ENCODE measurements at places on chromosomes 12 and 14. TPM values are rescaled to one million over a fixed set of nuclear protein-coding genes. Genes with fewer than 3 reads are reported as not detected.

DNA sequence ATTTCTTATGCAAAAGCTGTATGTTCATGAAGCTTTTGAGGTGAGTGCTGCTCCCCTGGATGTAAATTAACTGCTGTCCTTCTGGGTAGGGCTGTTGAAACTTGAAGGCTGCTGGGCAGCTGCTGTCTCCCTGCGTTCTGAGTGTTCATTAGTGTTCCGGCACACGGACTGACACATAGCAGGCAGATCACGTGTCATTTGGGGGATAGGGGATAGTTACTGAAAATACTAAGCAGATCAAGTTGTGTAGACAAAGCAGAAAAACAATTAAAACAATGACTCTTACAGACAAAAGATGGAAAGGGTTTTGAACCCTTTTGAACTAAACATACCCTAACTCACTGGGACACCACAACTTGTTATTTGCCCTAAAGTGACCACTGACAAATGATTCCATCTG, 82.5 kb downstream of the PRICKLE1 start:
- H3K27ac ChIP-seq, result no peak overlapping the region
- H3K27me3 ChIP-seq, result no peaks in the 10 kb centered on the region
- no peak overlapping the region for H3K4me3 ChIP-seq
- no peak for DNase-seq

DNA sequence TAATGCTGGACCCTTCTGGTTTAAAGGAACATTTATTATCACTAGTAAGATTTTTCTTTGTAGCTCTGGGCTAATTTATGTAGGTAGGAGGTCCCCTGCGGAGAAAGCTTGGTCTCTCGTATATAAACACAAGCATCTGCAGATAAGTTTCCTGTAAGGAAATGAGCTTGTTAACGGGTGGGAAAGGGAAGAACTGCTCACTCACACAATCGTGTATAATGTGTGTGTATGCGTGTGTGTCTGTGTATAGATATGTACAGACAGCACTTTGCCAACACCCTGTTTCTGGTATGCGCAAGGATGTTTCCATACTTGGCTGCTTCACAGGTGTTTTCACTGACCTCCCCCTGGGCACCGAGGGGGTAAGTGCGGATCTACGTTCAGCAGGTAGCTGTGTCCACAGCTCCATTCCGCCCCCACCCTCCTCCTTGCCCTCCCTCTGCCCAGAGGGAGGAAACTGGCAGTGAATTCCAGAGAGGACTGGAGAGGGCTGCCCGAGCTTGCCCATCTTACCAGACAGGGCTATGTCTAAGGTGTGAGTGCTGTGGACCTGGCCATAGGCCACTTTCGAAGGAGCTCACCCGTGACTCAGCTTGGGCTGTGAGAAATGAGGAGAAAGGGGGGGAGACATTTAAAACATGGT, 65.2 kb downstream of the NINJ2 start:
- H3K27ac ChIP-seq, result no peak overlapping the region
- H3K4me1 ChIP-seq, result no peaks in the 10 kb centered on the region
- H3K27me3 ChIP-seq, result peaks cover 7% of the 10 kb centered on the region
- no peaks in the 10 kb centered on the region for H3K36me3 ChIP-seq

GRCh38 chr12:102816816-102817434, 100.1 kb downstream of the PAH start:
- no peak overlapping the region for H3K27ac ChIP-seq
- no peaks in the 10 kb centered on the region for H3K36me3 ChIP-seq
- H3K4me3 ChIP-seq, result no peak overlapping the region
- H3K27me3 ChIP-seq, result peaks cover 18% of the 10 kb centered on the region
- peak; percentile 69 for DNase-seq

DNA sequence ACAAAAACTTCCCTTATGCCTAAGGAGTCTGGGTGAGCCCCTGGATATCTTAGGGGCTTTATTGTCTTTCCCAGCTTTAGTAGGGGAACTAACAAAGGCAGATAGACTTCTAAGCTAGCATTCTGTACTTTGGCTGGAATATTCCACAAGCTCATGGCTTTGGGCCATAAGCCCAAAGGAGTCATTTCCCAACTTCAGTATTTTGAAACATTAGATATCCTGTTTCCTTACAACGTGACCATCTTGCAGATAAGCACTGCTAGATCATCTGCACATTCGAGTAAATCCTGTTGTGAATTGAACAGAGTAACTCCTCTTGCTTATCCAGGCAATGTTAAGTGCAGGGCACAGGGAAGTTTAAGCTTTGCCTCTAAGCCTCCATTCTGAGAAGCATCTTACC, 70.6 kb upstream of the ACTN1 start:
- no peak for DNase-seq
- no peaks in the 10 kb centered on the region for H3K27me3 ChIP-seq
- peaks cover 25% of the 10 kb centered on the region for H3K4me1 ChIP-seq
- H3K4me3 ChIP-seq, result no peak overlapping the region

- no peak overlapping the region for H3K27ac ChIP-seq
- no peak for DNase-seq
- no peaks in the 10 kb centered on the region for H3K4me1 ChIP-seq
- no peak overlapping the region for H3K4me3 ChIP-seq
Observed at GRCh38 chr14:100058777-100059437, 6.3 kb upstream of the EVL start.

GRCh38 chr12:64383675-64384074, 6.9 kb downstream of the C12orf56 start:
- no peak overlapping the region for H3K4me3 ChIP-seq
- no peak overlapping the region for H3K27ac ChIP-seq
- H3K27me3 ChIP-seq, result no peaks in the 10 kb centered on the region
- no peak for DNase-seq
- H3K36me3 ChIP-seq, result no peaks in the 10 kb centered on the region

DNA sequence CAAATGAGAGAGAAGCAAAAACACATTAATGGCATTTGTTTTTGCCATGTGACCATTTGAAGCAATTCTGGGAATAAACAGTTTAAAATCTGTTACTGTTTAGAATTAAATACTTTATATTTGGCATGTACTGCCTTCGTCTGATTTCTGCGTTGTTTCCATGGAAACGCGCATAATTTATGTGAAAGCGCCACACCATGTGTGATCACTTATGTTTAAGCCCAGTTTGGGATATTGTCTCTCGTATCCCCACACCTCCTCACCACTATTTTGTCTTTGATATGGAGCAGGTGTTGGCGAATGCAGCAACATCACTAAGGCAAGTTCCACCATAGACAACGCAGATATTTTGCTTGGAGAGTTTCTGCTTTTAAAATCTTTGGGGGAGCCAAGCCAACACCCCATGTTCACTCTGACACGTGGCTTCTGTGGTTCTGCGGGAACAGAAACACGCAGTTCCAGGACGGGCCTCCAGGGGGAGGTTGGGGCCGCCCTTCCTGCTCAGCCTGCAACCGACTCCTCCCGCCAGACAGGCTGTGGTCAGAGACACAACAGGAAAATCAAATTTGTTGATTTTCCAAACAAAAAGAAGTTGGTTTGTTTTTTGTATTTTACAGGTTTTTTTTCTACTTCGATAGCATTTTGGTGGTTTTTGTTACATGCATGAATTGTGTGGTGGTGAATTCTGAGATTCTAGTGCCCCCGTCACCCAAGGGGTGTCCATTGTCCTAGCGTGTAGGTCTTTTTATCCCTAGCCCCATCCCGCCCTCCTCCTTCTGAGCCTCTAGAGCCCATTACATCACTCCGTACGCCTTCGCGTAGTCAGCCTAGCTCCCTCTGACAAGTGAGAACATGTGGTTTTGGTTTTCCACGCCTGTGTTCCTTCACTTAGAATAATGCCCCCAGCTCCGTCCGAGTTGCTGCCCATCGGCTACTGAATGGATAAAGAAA, 101.9 kb upstream of the SFSWAP start:
- H3K4me3 ChIP-seq, result no peak overlapping the region
- no peak overlapping the region for H3K27ac ChIP-seq
- H3K27me3 ChIP-seq, result peaks cover 42% of the 10 kb centered on the region
- H3K4me1 ChIP-seq, result no peaks in the 10 kb centered on the region
- H3K36me3 ChIP-seq, result no peaks in the 10 kb centered on the region

DNA sequence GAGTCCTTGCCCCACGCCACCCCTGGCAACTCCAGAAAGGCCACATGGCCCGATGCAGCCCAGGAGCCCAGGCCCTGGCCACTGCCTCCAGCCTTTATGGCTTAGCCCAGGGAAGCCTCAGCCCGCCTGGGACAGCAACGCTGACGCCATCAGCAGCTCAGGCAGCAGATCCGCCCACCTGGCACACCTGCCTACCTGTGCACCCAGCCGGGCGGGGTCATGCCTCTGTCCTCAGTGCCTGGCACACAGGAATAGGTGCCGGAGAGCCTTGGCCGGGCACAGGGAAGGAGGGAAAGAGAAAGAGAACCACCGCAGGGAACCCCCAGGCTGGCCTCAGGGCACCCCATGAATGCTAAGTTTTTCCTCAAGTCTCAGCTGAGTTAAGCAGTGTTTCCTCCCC, 21.1 kb downstream of the BEGAIN start:
- H3K36me3 ChIP-seq, result no peaks in the 10 kb centered on the region
- peaks cover 7% of the 10 kb centered on the region for H3K4me1 ChIP-seq
- H3K27ac ChIP-seq, result no peak overlapping the region
- peaks cover 45% of the 10 kb centered on the region for H3K27me3 ChIP-seq
- no peak overlapping the region for H3K4me3 ChIP-seq

GRCh38 chr12:65171870-65172269, 2.5 kb downstream of the LEMD3 start:
- H3K4me1 ChIP-seq, result peaks cover 35% of the 10 kb centered on the region
- peak overlapping the region; percentile 98 for H3K4me3 ChIP-seq
- peaks cover 4% of the 10 kb centered on the region for H3K36me3 ChIP-seq
- no peak overlapping the region for H3K27ac ChIP-seq

- H3K4me1 ChIP-seq, result peaks cover 54% of the 10 kb centered on the region
- peak; percentile 70 for DNase-seq
- peak overlapping the region; percentile 94 for H3K27ac ChIP-seq
- H3K27me3 ChIP-seq, result no peaks in the 10 kb centered on the region
- H3K36me3 ChIP-seq, result no peaks in the 10 kb centered on the region
- no peak overlapping the region for H3K4me3 ChIP-seq
Observed at GRCh38 chr12:127284870-127285431, 982.0 kb upstream of the TMEM132C start.

DNA sequence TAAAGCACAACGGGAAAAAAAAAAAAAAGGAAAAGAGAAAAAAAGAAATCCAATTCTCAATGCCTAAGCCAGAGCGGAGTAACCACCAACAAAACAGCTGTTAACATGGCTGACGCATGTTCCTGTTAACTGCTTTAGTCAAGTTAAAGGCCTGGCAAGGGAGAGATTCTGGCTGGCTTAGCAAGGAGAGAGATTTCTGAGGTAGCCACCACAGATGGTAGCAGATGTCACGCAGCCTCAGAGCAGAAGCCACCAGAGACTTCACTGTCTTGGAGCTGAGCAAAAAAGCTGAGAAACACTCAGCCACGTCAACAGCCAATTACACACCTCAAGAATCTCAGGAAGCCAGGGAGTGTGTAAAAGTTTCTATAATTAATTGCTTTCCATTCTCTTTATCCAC, 87.1 kb downstream of the TMCC3 start:
- H3K36me3 ChIP-seq, result no peaks in the 10 kb centered on the region
- H3K27me3 ChIP-seq, result peaks cover 13% of the 10 kb centered on the region
- H3K4me1 ChIP-seq, result no peaks in the 10 kb centered on the region
- H3K4me3 ChIP-seq, result no peak overlapping the region
- DNase-seq, result no peak

DNA sequence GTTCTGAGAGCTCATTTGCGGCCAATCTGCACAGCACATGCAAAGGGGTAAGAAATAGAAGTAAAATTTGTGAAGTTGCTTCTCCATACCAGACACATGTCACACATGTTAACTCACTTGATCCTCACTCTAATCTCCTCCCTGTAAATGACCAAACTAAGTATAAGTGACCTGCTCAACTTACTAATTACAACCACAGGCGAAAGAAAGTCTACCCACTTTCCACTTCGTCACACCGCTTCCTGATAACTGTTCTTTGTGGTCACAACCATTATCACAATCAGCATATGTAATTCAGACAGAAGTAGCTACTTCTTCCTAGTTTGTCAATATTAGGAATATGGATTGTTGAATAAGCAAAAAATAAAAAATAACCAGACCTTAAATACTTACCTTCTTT, 293.7 kb upstream of the CLEC14A start:
- DNase-seq, result no peak
- H3K27me3 ChIP-seq, result no peaks in the 10 kb centered on the region
- H3K27ac ChIP-seq, result no peak overlapping the region
- peaks cover 60% of the 10 kb centered on the region for H3K4me1 ChIP-seq

The C1S gene
- total RNA-seq, result 3.1 TPM

The FERMT2 gene
- total RNA-seq, result 38.3 TPM

The PPP1R3E gene
- 9.7 TPM for total RNA-seq

The CFAP54 gene
- 0.71 TPM for total RNA-seq

The BRMS1L gene
- total RNA-seq, result 14.6 TPM
